ENCODE measurements at places on chromosomes 4 and X.

- peak; percentile 31 for DNase-seq
Observed at GRCh38 chrX:68183612-68184214, 249.6 kb downstream of the OPHN1 start.

- no peak for DNase-seq
Observed at GRCh38 chr4:8691151-8691775, 98.7 kb downstream of the CPZ start.

GRCh38 chrX:19839770-19840254, 47.6 kb downstream of the SH3KBP1 start:
- DNase-seq = peak; percentile 70

- no peak for DNase-seq
Observed at GRCh38 chr4:94540476-94540875, 88.7 kb downstream of the PDLIM5 start.

- DNase-seq = no peak
Observed at GRCh38 chr4:25970691-25971432, 56.8 kb downstream of the SMIM20 start.

- no peak for DNase-seq
Observed at GRCh38 chr4:5700459-5700858, 7.9 kb downstream of the EVC2 start.

GRCh38 chr4:100130491-100130890, 59.8 kb downstream of the DDIT4L start:
- DNase-seq = no peak

DNA sequence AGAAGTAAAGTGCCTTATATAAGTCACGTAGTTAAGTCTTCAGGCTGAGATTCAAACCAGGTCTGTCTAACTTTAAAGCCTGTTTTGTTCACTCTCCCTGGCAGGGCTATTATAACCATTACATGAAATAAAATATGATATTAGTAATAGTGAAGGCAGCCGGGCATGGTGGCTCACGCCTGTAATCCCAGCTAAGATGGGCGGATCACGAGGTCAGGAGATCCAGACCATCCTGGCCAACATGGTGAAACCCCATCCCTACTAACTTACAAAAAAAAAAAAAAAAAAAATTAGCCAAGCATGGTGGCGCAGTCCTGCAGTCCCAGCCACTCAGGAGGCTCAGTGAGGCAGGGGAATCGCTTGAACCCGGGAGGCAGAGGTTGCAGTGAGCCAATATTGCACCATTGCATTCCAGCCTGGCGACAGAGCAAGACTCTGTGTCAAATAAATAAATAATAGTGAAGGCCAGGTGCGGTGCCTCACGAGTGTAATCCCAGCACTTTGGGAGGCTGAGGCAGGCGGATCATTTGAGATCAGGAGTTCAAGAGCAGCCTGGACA, 22.1 kb upstream of the SOWAHD start:
- DNase-seq = no peak

- peak; percentile 65 for DNase-seq
Observed at GRCh38 chr4:87103691-87104187, 116.7 kb downstream of the KLHL8 start.

DNA sequence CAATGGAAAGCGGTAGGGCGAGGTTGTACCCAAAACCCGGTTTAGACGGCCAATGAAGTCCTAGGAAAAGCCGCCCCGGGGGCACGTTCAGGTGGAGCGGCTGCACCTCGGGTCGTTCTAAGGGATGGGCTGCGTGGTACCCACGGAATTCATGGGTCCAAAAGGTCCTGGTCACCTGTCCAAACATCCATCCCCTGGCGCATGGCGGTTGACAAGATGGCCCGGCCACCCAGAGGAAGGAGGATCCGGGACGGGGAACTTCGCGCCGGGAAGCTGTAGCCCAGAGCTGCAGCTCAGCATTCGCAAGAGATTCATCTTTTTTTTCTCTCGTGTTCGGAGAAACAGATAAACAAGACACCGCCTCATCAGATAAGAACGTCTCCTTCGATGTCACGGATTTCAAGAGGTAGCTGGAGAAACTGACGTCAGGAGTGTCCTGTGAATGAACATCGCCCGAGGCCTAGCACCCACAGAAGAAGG, 10.9 kb downstream of the PITX2 start:
- no peak for DNase-seq

GRCh38 chr4:70749313-70749712, 27.5 kb downstream of the RUFY3 start:
- DNase-seq = no peak

DNA sequence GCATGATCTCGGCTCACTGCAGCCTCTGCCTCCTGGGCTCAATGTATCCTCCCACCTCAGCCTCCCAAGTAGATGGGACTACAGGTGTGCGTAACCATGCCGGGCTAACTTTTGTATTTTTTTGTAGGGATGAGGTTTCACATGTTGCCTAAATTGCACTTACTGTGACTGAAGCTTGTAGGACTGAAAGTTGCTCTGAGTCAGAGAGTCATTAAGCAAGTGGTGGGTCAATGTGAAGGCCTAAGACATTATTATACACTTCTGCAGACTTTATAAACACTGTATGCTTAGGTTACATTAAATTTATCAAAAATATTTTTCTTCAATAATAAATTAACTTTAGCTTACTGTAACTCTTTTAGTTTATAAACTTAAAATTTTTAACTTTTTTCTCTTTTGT, 170.2 kb downstream of the FAT4 start:
- DNase-seq = no peak

GRCh38 chr4:8864912-8865680, 6.5 kb downstream of the HMX1 start:
- DNase-seq = no peak

DNA sequence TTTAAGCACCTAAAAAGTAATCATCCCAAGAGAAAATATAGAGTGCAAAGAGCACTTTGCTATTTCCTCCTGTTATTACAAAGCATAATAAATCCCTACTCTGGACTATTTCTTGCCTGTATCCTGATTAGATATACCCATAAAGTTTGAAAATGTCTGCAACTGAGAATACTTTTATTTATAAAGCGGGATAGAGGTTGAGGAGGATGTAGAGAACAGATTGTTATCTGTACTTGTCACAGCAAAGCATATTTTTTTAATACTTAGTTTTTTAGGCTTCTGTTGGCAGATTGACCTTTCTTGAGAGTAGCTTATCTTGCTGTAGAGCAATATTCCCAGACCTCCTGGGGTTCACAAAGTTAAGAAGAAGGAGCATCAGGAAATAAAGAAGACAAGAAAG, 396.1 kb downstream of the KCNIP4 start:
- DNase-seq = no peak

- DNase-seq = no peak
Observed at GRCh38 chr4:101806914-101807313, 16.4 kb downstream of the BANK1 start.

GRCh38 chr4:38188631-38189101, 228.5 kb downstream of the PTTG2 start:
- DNase-seq = no peak

GRCh38 chr4:165059386-165059785, 5.7 kb downstream of the TRIM75 start:
- DNase-seq = no peak

DNA sequence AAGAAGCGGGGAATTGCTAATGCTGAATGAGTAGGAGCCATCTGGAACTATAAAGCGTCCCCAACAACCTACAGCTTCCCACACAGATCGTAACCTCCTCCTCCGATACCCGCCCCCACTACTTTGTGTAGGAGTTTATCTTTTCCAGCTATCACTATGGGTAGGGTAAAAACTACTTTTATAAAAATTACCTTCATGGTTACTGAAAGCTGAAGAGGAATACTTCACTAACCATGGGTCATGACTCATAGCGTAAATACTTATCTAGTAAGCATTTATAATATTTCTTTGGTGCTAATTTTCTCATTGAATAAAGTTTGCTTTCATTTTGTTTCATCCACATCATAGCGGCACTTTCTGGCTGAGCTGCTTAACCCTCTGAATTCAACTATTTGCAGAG, 79.4 kb upstream of the TNIP3 start:
- DNase-seq = peak; percentile 47

- DNase-seq = no peak
Observed at GRCh38 chr4:39825741-39826231, 127.8 kb downstream of the UBE2K start.

DNA sequence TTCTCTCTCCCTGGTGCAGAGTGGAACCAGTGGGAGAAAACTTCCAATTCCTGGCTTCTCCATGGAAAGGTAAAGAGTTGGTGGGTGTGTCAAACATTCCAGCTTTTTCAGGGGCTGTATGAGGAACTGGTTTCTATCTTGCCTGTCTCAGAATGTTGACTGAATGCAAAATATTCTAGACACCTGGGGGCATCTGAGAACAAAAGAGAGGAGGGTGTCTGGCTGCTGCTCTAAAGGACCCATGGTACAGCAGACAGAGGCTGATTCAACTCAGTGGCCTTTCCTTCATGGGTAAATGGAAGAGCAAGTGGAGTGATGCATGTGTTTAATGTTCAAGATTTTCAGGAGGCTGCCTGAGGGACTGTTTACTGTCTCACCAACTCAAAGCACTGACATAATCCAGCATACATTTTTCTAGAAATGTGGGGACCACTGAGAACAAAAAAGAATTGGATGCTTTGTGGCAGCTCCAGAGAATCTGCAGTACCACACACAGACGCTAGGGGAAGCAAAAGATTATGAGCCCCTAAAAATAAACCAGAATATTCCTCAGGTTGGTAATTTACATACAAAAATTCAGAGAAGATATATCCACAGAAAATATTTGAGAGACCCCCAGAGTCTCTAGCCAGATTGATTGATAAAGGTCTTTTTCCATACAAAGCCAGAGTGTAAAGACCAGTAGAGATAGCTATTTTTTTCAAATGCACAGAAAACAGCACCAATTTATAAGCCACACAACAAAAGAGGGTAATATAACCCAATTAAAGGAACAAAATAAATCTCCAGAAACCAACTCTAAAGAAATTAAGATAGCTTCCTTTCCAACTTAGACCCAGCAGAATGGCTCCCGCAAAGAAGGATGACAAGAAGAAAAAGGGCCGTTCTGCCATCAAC, 48.0 kb upstream of the STARD8 start:
- DNase-seq = peak; percentile 6

- no peak for DNase-seq
Observed at GRCh38 chr4:87950936-87951511, 24.5 kb upstream of the SPP1 start.

GRCh38 chrX:25290132-25290531, 274.4 kb upstream of the ARX start:
- no peak for DNase-seq

DNA sequence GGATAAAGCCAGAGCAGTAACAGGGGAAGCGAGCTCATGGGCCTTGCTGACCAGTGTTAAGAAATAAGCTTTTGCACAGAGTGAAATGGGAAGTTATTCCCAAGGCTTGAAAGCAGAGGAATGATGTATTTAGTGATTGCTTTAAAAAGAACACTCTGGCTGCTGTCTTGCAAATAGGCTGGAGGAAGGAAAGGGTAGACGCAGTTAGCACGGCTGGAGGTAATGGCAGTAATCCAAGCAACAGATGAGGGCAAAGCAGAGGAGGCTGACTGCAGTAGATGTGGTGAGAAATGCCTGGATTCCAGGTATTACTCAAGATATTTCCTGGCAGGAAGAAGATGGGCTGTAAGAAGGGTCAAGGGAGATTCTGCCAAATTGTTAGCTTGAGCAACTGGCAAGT, 1342.3 kb upstream of the AGA start:
- no peak for DNase-seq

- no peak for DNase-seq
Observed at GRCh38 chr4:108555701-108556100, 64.7 kb upstream of the RPL34 start.

- no peak for DNase-seq
Observed at GRCh38 chrX:23896981-23897380, 10.8 kb downstream of the APOO start.

- no peak for DNase-seq
Observed at GRCh38 chr4:38343608-38344007, 320.4 kb upstream of the KLF3 start.

DNA sequence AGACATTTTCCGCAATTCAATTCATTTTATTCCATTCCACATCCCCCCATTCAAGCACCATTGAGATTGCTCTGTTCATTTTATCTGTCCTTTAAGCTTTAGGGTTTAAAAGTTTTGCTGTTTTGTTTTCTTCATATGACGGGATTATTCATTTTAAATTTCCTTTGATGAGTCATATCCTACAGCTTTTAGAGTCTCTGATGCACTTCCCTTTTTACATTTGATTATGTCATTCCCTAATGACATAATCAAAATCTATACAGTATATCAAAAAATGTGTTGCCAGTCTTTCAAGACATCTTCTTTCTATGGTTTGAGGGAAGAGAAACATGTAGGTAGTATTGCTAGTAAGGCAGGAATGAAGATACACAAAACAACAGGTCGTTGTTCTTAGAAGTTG, 456.3 kb downstream of the PDGFC start:
- DNase-seq = no peak

DNA sequence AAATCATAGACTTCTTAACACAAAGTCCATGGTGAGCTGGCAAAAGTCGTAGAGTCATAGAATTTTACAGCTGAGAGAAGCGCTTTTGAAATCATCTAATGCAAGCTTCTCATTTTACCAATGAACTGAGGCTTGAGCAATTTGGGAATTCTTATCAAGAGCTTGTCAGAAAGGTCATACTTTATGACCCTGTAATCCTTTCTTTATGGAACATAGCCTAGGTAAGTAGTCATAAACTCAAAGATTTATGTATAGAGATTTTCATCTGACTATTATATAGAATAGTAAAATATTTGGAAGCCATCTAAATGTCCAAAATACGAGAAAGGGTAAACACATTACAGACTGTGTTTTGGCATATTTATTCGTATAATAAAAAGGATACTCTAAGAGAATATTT, 563.5 kb downstream of the PCDH7 start:
- no peak for DNase-seq

GRCh38 chr4:187726485-187726884, 269.1 kb upstream of the ZFP42 start:
- no peak for DNase-seq

DNA sequence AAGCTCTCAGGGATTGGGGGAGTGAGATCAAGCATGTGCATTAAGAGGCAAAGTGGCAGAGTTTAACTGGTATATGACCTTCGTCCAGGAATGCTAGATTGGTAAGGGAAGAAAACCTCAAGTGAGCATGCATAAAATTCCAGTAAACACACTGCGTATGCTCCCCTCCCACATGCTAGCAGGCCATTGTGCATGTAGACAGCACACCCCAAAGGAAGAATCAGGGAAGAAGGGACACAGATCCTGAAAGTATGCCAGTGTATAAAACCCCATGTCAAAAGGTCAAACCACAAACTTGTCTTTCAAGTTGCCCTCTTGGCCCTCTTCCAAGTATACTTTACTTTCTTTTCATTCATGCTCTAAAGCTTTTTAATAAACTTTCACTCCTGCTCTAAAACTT, 405.2 kb upstream of the CNKSR2 start:
- no peak for DNase-seq

All from activated CD4-positive, alpha-beta T cell treated with anti-CD3 and anti-CD28 coated beads, Interleukin-2, Interleukin-4, amounts not matched to agents 100 ng/mL and 50 ng/mL, durations not matched to agents 16 hours and 8 hours (primary cell).